Subcutaneous adipose tissue (tissue), 4 donors: ENCODE measurements at places on chromosomes 6 and 20. TPM values are rescaled to one million over a fixed set of nuclear protein-coding genes. Genes with fewer than 3 reads are reported as not detected.

Gene VAPB
- total RNA-seq, result 20.9 TPM

Gene COL9A1
- total RNA-seq, result not detected

Gene SAMD3
- 3.1 TPM for total RNA-seq

Gene CALHM6
- 5.6 TPM for total RNA-seq

Gene VWA7
- not detected for total RNA-seq

Gene LIN28B
- not detected for total RNA-seq

Gene MUC22
- not detected for total RNA-seq

Gene NDUFAF4
- total RNA-seq, result 12.7 TPM

Gene TCP1
- 109 TPM for total RNA-seq

Gene ZKSCAN4
- 5.1 TPM for total RNA-seq

Gene PTGIS
- 32.8 TPM for total RNA-seq

Gene C6orf52
- total RNA-seq, result 1.3 TPM

Gene MATN4
- total RNA-seq, result not detected

Gene HSPA1B
- total RNA-seq, result 106 TPM

Gene ZC2HC1B
- total RNA-seq, result not detected

Gene TREML2
- total RNA-seq, result not detected

Gene SLCO4A1
- total RNA-seq, result 30.9 TPM

Gene YTHDF1
- 21.4 TPM for total RNA-seq

Gene ELOVL5
- 178 TPM for total RNA-seq

Gene HLA-DRB1
- 143 TPM for total RNA-seq

Gene ZBTB46
- 5.7 TPM for total RNA-seq

Gene SLC17A9
- 0.38 TPM for total RNA-seq

Gene AURKA
- total RNA-seq, result 5.9 TPM

Gene B4GALT5
- 23.0 TPM for total RNA-seq

Gene DPPA5
- not detected for total RNA-seq

Gene TASP1
- 11.9 TPM for total RNA-seq

Gene NEURL2
- 2.3 TPM for total RNA-seq

Gene HDGFL1
- total RNA-seq, result not detected

Gene PROKR2
- total RNA-seq, result not detected

Gene SASH1
- total RNA-seq, result 255 TPM

Gene TPX2
- total RNA-seq, result 4.9 TPM

Gene FARS2
- 11.1 TPM for total RNA-seq

Gene RSPO3
- 10.2 TPM for total RNA-seq

Gene TCP11
- total RNA-seq, result not detected

Gene ANKRD6
- total RNA-seq, result 7.7 TPM

Gene CNKSR3
- 3.4 TPM for total RNA-seq

Gene DST
- total RNA-seq, result 203 TPM

Gene MEI4
- under 0.01 TPM for total RNA-seq

Gene TCF19
- 1.1 TPM for total RNA-seq

Gene ASIP
- total RNA-seq, result 1.2 TPM

Gene ARG1
- total RNA-seq, result not detected

Gene RIMS4
- total RNA-seq, result not detected

Gene CD93
- 47.8 TPM for total RNA-seq

Gene PNLDC1
- total RNA-seq, result not detected

Gene TMEM200A
- 3.3 TPM for total RNA-seq

Gene ADGB
- total RNA-seq, result not detected

Gene NR2E1
- total RNA-seq, result not detected

Gene SPTLC3
- 10.9 TPM for total RNA-seq

Gene RFX6
- total RNA-seq, result not detected

Gene ISM1
- 12.2 TPM for total RNA-seq

Gene SLC17A3
- total RNA-seq, result not detected

Gene TRERF1
- total RNA-seq, result 4.1 TPM

Gene HLA-DRA
- 228 TPM for total RNA-seq

Gene CFAP61
- 0.82 TPM for total RNA-seq

Gene PEX3
- total RNA-seq, result 13.4 TPM

Gene GPR6
- total RNA-seq, result not detected

Gene KIAA0408
- 45.4 TPM for total RNA-seq
